ENCODE measurements at places on chromosomes 5 and 9.
A peak's percentile ranks its signal among the peaks of the same experiment; 100 is the strongest.

DNA sequence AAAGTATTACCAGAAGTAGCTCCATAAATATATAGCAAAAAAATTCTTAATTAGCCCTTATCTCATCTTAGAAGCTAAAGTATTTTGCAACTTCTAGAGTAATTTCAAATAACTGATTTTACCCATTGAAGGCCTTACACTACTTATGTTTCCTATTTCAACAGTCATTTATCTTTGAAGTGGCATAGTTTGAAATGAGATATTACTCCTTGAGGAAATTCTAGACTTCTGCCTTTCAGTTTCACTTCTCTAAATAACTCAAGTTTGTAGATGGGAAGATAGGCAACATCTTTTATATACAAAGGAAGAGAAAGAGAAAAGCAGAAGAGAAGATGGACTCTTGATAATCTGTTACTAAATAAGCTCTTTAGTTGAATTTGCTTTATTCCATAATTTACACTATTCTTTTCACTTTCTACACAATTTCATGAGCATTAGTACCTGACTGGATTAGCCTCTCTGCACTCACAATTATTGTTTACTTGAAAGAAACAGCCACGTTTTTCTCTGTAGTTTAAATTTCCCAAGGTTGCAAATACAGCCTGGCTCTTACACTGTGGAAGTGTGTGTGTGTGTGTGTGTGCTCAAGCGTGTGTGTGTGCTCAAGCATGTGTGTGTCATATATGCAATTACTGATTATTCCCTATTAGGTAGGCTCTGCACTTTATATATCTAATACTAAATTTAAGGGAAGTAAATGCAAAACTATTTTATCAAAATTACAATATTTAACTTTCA lies 60.6 kb upstream of the EMB start:
- no peak for DNase-seq

GRCh38 chr5:154408811-154409210 lies 37.0 kb upstream of the SAP30L start:
- no peak for DNase-seq

- DNase-seq: no peak
Observed at GRCh38 chr5:83331842-83332241, 139.7 kb upstream of the VCAN start.

GRCh38 chr5:13859270-13860065 lies 85.0 kb downstream of the DNAH5 start:
- DNase-seq: no peak

- DNase-seq: no peak
Observed at GRCh38 chr5:31934156-31934555, 240.0 kb downstream of the GOLPH3 start.

DNA sequence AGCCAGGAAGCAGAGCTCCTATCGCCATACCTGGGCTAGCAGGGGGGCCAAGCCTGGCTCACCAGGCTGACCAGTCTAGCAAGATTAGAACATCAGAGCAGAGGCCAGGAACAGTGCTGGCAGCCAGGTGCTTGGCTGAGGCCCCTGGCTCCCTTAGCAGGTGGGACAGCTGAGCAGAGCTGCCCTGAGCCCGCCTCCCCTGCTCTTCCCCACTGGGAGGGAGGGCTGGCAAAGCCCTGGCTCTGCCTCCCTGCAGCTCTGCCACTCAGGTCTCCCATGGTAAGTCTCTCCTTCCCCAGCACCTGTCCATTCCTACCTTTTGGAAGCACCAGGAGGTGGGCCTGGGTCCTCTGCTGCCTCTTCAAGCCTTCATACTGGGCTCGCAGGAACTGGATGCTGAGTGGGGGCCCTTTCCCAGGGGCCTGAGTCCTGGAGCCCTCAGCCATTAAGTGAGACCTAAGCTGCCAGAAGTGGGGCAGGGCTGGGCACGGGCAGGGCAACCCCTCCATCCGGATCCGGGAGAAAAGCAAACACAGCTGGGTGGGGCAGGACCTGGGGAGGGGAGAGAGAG lies 803 bp downstream of the C9orf152 start:
- DNase-seq: no peak

DNA sequence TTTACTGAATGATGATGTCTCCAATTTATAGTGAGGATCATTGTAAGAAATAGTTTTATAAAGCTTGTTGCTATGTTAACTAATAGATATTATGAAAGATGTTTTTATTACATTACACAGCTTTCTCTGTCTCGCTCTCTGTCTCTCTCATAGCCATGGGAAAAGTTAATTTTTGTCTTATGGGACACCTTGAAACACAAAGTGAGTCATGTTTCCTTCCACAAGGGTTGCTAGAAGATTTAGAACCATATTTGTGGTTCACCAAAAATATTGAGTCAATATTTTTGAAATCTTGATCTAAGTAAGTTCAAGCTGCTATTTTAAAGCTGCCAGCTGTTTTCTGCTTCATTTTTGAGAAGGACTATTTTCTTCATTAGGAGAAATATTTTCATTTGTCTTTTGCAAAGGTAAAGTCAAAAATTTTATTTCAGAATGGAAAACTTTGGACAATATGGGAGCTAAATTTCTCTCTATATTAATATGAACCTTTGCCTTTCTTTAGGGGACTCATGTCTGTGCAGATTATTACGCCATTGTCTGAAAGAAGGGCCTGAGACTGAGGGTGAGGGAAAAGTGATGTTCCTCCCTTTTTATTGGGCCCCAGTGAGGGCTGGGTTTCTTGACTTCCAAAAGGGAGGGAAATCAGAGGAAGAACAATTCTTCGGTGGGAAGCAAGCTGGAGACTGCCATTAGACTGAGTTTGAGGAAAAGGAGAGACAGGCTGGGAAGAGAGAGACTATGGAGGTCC lies 87.9 kb upstream of the SLC24A2 start:
- DNase-seq: no peak

- no peak for DNase-seq
Observed at GRCh38 chr5:146098047-146098446, 7.3 kb downstream of the PLAC8L1 start.

DNA sequence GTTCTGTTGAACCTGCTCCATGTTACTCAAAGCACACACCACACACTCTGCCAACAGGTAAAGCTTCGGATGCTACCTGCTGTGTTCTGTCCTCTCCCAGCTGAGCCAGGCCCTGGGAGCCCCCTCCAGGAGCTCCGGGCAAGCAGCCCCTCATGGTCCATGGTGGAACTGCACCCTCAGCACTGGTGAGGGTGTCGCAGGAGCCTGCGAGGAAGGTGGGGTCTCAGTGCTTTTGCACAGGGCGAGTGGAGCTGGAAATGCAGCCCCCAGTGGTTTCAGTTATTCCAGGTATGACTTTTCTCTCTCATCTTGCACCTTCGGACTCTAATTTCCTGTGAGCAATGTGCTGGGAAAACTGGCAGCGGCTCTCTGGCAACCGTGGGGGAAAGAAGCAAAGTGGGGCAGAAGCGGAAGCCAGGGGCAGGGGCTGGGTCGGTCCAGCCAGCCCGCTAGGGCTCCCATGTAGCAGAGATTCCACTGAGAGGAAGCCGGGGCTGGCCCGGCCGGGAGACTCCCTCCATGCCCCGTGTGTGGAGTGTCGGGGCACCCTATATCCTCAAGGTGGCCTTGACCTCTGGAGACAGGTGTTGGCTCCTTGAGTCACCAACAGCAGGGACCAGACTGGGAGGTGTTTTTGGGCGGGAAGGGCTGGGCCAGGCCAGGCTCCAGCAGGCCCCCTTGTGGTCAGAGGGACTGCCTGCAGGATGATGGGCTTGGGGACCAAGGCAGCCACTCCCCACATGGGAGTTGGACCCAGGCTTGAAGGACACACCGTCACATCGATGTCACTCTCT lies 75.6 kb upstream of the PRSS3 start:
- no peak for DNase-seq

GRCh38 chr5:15142458-15142857 lies 270.9 kb upstream of the ANKH start:
- no peak for DNase-seq

DNA sequence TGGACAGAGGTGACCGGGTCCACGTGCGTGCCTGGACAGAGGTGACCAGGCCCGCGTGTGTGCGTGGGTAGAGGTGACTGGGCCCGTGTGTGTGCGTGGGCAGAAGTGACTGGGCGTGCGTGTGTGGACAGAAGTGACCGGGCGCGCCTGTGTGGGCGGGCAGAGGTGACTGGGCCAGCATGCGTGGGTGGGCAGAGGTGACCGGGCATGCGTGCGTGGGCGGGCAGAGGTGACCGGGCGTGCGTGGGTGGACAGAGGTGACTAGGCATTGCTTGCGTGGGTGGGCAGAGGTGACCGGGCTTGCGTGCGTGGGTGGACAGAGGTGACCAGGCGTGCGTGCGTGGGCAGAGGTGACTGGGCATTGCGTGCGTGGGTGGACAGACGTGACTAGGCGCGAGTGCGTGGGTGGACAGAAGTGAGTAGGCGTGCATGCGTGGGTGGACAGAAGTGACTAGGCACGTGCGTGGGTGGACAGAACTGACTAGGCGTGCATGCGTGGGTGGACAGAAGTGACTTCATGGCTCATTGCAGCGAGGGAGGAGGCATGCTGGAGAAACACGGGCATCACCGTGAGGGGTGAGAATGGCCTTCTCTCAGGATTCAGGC lies 254.1 kb upstream of the IRX4 start:
- DNase-seq: no peak

- DNase-seq: no peak
Observed at GRCh38 chr9:125549039-125549438, 158.0 kb downstream of the MAPKAP1 start.

DNA sequence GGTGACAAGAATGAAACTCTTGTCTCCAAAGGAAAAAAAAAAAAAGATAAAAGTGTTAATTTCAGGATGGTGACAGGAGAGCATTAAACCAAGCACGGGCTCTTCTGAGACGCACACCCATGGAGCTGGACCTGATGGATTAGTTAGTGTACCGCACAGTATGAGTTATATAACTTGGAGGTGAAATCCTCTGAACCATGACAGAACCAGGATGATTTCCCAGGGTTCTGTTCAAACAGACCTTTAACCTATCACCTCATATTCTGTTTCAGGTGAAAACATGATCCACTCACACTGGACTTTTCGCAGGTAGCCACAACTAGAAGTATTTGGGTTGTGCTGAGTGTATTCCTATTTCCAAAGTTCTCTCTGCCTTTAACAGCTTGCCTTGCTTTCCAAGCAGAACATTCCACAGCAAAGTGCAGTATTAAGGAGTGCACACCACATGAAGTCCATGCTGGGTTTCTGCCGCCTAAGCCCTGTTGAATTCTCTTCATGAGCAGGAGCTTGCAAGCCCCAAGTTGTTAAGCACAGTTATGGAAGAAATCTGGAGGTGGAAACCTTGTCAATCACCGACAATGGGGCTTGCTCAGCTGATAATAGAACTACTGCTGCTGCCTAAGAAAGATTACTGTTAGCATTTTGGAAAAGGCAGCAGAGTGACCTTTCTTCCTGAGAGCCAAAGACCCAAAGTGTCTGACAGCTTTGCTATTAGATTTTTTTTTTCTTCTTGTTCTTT lies 461.7 kb downstream of the TLE1 start:
- DNase-seq: no peak

GRCh38 chr5:90263102-90263820 lies 146.3 kb downstream of the CETN3 start:
- DNase-seq: no peak

DNA sequence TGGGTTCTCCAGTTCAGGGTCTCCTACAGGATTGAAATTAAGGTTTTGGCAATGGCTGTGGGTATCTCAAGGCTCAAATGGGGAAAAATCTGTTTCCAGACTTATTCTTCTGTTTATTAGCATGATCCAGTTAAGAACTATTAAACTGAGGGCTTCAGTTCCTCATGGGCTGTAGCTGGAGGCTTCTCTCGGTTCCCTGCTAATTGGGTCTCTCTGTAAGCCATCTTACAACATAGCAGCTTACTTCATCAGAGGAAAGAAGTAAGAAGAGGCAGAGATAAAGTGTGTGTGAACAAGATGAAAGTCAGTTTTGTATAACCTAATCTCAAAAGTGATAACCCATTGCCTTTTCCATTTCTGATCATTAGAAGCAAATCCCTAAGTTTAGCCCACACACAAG lies 391.9 kb downstream of the PSAT1 start:
- no peak for DNase-seq

DNA sequence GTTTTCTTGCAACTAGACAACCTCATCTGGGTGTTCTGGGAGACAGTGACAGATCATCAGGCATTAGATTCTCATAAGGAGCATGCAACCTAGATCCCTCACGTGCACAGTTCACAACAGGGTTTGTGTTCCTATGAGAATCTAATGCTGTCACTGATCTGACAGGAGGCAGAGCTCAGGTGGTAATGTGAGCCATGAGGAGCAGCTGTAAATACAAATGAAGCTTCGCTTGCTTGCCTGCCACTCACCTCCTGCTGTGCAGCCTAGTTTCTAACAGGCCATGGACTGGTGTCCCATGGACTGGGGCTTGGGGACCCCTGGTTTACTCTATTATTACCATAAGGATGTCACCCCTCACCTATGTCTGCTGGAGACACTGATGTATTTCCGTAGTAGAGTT lies 166.8 kb downstream of the PSAT1 start:
- DNase-seq: no peak

- DNase-seq: peak; percentile 85
Observed at GRCh38 chr9:90943341-90943740, 141.7 kb downstream of the SYK start.

DNA sequence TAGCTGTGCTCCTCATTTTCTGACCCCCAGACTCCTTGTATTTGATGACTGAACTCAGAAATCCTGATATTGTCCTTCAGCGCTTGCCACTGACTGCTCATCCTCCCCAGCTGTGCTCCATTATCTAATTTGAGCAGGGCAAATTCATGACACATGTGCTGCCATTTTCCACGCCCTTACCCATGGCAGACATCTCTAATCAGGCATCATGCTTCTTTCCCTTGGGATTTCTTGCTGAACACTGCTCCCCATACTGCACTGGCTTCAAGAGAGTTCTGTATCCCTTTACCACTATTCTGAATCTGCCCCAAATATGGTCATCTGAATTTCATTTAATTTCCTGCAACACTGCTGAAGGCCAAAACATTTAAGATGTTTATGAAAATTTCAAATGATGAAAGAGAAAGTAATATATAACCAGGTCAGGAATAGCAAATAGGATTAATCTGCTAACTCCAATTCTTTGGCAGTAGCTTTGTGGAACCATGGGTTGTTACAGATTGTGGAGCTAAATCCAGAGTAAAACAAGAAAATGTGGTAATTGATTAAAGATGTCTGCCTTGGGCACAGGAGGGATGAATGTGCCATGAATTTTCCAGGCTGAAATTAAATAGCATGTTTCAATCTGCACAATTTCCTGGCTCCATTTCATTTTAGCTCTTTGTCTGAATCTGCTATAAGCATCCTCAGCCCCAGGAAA lies 93.6 kb downstream of the CYFIP2 start:
- no peak for DNase-seq

- peak; percentile 3 for DNase-seq
Observed at GRCh38 chr9:126146254-126147145, 180.1 kb upstream of the MVB12B start.

- no peak for DNase-seq
Observed at GRCh38 chr5:152634586-152634985, 229.5 kb upstream of the NMUR2 start.
